NCI-H1436 treated with DMSO at 0.1 percent for 48 hours (cell line): ENCODE measurements at places on chromosomes 5 and 9.

DNA sequence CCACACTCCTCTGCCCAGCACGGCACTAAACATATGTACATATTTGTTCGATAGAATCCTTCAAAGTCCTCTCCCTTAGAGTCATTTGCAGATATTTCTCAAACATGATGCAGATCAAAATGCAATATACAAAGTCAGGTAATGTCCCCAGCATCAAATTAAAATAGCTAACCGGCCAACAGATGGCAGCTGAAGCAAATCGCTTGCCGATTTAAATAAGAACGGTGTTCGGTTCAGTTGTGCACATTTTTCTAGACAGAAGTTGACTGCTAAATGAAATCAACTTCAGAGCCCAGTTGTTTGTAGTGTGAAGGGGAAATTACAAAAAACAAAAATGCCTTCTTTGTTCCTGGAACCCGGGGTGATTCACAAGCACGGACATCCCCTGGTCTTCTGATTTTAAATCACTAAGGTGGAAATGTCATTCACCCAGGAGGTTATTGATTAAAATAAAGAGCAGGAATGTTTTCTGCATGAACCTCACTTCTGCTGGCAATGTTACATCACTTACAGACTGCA, 219.2 kb downstream of the EBF1 start:
- no peak for DNase-seq

GRCh38 chr9:83379045-83379444, 159.2 kb downstream of the FRMD3 start:
- no peak for DNase-seq

GRCh38 chr5:135488727-135489465, 36.7 kb upstream of the TIFAB start:
- DNase-seq = peak; percentile 41

DNA sequence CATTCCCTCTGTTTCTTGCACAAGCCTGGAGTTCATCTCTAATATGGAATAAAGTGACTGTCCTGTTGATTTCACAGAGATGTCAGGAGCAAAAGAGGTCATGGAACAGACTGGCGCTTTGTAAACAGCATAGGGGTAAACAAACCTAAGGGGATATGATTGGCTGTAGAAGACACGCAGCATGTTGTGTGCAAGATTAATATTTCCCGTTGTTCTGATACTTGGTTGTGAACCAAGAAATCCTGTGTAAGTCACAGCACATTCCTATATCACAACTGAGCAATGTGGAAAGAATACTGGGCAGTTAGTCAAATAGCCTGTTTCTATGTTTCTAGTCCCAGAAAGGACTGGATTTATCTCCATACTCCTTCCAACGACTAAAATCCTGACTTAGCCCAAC, 3.2 kb downstream of the ADAMTS12 start:
- DNase-seq = no peak

GRCh38 chr5:73214996-73215395, 42.0 kb downstream of the TMEM174 start:
- DNase-seq = no peak

DNA sequence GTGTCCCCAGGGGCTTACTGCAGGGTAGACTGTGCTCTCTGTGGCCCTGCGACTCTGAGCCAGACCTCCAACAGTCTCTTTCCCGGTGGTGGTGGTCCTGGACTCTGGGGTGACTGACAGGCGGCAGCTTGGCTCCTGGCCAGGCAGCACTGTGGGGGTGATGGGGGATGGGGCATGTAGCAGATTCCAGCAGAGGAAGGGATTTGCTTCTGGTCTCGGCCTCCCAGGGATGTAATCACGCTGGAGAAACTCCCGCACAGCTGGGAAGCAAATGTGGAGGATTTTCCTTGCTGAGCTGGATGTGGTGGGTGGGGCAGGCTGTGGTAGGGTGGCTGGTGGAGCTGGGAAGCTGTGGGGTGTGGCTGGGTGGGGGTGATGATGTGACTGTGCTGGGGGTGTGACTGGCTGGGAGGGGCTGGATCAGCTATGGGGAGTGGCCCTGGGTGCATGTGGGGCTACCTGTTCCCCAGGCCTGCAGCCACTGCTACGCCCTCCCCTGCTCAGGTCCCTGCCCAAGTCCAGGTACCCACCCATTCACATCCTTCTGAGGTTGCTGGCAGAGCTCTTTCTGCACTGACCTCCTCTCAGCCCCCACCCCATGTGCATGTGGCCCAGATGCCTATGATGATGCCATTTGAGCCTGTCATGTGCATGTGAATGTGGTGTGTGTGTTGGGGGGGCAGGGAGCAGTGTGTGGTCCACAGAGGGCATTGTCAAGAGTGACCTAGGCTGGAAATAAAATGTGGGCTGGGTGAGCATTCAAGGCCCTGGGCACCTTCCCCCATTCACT, 3.8 kb downstream of the NDST1 start:
- no peak for DNase-seq

- no peak for DNase-seq
Measured at GRCh38 chr5:10663489-10664179, 97.4 kb downstream of the DAP start.

- no peak for DNase-seq
Measured at GRCh38 chr5:69432412-69433206, 17.7 kb downstream of the MARVELD2 start.

GRCh38 chr5:2257326-2258244, 374.9 kb upstream of the IRX4 start:
- DNase-seq = no peak

DNA sequence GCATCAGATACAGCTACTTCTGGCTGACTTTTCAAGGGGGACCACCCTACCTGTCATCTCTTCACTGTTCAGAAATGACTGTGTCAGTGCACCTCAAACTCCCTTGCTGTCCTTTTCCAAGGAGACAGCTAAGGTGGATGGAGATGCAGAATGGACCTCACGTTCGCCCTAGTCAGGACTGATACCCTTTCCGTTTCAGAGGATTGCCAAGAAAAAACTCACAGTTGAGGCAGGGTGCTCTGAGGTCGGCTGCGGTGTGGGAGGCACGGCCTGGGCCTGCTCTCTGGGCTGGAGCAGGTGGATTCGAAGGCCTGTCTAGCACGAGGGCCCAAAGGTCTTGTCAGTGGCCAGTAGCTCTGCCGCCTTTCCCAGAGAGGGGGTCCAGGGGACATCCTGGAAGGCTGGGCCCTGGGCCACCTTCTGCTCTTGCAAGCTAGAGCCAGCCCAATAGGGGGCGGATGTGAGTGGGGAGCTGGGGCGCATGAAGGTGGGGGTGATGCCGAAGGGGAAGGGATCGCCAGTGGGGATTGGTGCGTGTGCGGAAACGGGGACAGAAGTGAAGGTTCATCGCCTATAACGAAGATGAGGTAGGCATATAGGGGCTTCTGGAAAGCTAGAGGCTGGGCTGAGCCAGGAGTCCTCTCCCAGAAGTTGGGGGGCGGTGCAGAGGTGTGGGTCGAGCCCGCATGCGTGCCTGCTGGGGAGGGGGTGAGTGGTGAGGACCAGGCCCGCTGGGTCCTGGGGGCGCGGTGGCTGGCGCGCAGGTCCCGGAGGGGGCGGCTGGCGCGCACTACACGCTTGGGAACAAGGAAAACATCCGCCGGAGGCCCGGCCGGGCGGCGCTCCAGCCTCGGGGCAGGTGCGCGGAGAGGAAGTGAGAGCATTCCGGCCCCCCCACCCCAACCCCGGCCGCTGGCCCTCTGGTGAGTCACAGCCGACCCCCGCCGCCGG, 2.5 kb upstream of the MSMP start:
- DNase-seq = no peak

- no peak for DNase-seq
Measured at GRCh38 chr5:26259081-26259480, 779.3 kb downstream of the CDH9 start.

DNA sequence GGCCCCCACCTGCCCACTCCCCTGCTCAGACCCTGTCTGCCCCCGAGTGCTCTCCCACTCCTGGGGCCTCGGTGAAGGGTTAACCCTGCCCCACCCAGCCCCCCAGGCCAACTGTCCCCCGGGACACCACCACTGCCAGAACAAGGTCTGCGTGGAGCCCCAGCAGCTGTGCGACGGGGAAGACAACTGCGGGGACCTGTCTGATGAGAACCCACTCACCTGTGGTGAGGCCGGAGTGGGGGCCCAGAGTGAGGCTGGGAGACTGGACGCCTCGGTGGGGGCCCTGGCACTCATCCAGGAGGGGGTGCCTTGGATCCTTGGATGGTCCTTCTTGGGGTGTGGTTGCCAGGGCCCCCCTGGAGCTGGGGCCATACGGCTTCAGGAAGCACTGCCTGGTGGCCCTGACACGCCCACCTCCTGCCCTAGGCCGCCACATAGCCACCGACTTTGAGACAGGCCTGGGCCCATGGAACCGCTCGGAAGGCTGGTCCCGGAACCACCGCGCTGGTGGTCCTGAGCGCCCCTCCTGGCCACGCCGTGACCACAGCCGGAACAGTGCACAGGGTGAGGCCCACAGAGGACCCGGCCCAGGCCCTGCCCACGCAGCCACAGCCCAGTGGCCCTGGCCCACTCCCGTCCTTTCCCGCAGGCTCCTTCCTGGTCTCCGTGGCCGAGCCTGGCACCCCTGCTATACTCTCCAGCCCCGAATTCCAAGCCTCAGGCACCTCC, 2.1 kb downstream of the MAMDC4 start:
- DNase-seq = no peak

DNA sequence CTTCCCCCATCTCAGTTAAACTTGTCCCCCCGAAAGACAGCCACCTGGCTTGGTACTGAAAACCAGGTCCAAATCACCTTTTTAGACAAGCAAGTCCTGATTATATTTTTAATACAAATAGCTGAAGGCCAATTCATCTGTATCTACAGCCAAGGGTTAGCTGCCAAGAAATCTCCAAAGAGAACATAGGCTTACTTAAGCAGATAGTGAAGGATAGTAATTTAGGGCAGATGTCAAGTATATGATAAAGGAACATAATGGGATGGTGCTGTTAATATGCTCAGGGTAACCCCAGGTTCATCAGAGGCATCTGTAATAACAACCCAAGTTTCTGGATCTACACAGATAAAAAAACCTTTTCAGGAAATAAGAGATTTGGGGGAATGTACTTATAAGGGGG, 133.0 kb downstream of the EBF1 start:
- no peak for DNase-seq
